Stimulated activated CD8-positive, alpha-beta memory T cell treated with anti-CD3 and anti-CD28 coated beads, Interleukin-7, amount 100 ng/mL, for 1 hour (primary cell): ENCODE measurements at places on chromosomes 3 and 15.

DNA sequence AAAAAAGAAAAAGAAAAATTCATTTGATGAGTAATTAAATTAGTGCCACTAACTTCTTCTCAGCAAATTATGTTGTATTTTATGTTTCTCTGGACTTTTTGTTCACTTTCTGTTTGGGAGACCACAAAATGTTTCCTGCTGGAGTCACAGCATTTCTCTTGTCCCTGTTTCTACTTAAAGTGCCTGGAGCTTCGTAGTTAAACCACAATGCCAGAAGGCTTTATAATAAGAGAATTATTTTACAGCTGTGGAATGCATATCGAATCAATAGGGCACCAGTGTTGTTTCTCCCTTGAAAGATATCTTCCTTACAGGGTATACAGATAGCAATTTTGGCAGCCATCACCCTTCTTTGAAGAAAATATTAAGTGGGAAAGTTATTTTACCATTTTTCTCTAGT, 3.2 kb downstream of the DTWD1 start:
- no peak for DNase-seq

DNA sequence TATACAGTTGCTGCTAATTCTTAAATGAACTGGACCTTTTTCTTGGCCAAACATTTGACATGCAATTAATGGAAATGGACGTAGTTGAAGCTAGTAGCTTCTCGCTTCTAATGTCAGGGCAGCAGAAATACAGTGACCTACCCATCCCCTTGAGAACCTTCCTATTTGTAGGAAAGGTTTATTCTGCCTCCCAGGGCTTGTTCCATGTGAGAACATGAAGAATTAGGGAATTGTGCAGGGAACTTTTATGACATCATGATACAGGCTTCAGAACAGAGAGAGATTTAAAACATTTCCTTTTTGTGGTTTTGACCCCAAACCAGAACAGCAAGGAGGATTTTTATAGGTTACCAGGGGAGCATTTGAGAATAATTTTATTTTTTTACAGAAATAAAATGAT, 406.6 kb upstream of the PPP2R3A start:
- no peak for DNase-seq

DNA sequence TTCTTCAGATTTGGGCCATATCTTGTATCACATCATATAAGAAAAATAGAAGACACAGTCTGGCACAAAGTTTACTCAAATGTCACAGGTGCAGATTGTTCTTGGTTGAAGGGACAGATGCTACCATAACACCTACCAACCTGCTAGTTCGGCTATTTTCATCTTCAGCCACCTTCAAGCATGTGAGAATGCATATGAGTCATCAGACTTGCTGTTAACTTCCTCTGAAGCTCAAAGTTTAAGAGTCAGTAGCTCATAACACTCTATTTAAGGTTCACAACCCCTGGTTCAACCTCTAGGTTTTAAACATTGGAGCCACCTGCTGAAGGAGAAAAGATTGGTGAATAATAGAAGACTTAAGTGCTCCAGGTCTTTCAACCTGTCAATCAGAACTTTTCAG, 522.8 kb downstream of the NLGN1 start:
- DNase-seq = no peak

DNA sequence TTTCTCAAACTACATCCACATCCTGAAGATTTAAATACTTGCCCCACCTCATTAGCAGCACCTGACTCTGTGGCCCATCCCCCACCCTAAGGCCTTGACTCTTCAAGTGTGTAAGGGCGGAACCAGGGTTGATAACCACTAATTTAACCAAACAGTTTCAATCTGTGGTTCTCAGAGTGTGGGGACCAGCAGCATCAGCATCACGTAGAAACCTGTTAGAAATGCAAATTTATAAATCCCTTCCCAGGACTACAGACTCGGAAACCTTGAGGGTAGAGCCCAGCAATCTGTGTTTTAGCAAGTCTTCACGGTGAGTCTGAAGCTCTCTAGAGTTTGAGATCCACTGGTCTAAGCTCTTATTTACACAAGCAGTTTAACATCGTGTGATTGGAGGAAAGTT, 12.4 kb downstream of the GNB4 start:
- DNase-seq = no peak

DNA sequence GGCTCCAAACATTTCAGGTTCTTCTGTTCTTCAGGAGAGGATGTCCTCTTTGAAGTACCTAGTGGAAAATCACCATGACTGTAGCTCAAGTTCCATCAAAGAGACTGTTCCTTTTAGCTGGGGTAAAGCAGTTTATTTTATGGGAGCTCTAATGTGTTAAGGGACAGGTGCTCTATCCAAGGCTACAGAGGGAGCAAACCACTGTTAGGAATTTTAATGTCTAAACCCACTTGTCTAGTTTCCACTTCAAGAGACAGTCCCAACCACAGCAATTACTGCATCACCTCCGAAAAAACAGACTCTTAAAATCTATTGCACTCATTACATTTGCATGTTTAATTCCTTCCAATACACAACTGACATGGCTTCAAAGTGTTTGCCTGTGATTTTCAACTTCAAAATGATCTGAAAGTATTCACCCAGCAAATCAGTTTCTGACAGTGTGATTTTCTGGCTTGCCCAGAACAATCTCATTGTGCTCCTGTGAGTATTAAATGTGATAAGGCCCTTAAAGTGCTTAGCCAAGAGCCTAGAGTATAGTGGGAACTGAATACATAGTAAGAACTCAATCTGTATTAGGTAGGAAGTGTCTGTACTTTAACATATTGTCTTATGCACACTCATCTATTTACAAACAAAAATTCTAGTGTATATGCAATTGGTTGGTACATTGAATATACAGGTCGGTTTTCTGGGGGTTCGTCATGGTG, 266.5 kb upstream of the CCDC54 start:
- DNase-seq = no peak

- DNase-seq = no peak
Measured at GRCh38 chr3:183500319-183500718, 55.2 kb downstream of the KLHL6 start.

DNA sequence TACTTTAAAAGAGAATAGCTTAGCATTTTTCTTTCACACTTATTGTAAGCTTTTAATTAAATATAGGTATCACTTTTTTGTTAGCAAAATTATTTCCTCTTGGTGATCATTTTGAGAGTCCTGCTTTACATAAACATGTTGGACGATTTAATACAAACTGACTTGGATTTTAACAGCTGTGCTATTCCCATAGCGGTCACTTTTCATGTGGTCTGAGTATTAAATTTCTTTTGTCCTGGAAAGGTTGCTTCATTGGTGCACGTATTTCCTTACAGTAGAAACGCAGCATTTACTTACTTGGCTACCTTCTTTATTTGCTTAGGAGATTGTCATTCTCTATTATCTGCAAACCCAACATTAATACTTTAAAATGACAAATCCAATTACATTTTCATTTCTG, 109.4 kb downstream of the ATG7 start:
- DNase-seq = no peak

DNA sequence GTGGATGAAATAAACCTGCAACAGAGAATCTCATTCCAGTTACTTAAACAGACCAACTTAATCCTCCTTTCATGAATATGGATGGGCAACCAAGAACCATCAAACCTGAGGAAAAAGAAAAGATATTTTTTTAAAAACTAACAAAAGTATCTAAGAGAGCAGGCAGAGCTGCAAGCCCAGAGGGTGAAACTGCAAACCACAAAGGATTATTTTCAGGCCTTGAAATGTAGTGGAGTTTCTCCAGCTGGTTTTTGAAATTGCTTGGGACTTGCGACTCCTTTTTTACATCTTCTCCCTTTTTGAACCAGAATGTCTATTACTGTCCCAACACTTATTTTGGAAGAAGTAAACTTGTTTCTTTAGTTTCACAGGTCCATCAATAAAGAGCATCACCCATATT, 87.4 kb downstream of the STAG1 start:
- no peak for DNase-seq

DNA sequence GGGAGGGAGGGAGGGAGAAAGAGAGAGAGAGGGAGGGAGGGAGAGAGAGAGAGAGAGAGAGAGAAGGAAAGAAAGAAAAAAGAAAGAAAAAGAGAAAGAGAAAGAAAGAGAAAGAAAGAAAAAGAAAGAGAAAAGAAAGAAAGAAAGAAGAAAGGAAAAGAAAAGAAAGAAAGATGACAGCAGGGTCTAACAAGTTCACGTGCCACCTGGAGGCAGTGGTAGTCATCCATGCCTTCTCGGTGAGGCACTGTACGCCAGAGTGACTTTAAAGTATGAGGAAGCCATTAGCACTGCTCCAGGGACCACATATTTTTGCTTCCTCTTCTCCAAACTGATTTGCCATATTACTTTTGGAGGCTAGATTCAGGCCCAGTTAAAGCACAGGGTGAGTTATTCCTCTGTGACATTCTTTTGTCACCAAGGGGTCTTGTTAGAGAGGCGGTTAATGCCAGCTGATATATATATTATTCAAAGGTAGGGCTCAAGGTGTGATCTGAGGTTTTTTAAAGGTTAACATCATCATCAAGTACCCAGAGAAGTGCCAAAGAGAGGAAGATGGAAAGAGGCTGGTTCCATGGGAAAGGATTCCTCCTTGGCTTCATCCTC, at the start of gene HTR3D:
TSS of gene HTR3D (plus strand) at position 556 of the 606 bp plus-strand sequence. CDS start at position 556, 0 bp downstream.
- DNase-seq = no peak

GRCh38 chr3:138397983-138398382, 36.4 kb upstream of the ESYT3 start:
- no peak for DNase-seq

DNA sequence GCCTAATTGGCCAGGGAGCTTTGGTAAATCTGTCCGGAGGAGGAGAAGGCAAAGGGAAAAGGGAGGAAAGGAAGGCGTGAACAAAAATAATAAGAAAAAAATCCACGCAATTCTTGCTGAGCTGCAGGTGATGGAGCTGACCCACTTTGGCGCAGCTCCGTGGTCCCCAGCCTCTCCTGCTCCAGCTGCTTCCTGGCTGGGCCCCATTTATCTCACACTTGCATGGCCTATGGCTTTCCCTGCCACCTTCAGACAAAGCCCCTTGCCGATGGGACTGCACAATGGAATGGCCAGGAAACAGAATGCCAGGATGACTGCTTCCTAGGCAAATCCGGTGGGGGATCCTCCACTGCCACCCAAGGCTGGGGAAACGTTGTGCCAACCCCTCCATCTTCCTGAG, 6.9 kb downstream of the INSYN1 start:
- no peak for DNase-seq

DNA sequence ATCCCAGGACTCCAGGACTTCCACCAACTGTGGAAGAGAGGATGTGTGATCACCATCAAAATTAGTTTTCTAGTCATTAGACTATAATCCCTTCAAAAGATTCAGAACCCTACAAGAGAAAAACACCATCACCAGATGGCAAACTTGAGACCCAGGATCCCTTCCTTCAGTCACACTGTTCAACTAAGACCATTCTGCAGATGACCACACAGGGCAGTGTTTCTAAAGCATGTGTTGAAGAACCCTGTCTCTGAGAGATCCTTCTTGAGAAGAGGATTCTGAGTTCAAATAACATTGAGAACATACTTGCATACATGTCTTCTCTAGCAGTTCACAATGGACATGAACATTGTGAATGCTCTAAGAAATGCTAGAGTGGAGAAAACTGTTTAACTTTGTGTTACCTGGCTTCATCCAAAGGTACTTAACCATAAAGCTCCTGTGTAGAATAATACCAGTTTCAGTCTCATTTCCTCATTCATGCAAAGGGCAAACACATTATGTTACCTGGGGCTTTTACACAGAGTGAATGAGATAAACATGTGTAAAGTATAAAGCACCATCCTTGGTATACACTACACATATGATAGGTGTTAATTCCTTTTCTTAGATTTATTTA, 2.4 kb upstream of the ADGRG7 start:
- DNase-seq = no peak

DNA sequence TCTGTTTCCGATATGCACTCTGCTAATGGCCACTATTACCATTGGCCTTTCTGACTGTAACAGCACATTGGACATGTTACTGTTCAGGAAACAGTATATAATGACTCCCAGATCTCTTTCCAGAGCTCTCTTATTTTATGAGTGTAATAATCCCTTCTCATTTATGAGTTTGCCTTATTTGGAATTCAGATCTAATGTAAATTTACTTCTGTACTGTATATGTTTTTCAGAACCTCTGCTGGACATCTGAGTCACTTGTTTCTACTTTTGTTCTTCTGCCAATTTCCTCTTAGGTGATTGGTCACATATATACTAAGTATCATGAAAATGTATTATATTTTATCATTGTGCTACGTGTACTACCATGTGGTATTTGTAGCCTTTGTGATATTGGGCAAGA, 30.5 kb downstream of the RSRC1 start:
- DNase-seq = no peak

DNA sequence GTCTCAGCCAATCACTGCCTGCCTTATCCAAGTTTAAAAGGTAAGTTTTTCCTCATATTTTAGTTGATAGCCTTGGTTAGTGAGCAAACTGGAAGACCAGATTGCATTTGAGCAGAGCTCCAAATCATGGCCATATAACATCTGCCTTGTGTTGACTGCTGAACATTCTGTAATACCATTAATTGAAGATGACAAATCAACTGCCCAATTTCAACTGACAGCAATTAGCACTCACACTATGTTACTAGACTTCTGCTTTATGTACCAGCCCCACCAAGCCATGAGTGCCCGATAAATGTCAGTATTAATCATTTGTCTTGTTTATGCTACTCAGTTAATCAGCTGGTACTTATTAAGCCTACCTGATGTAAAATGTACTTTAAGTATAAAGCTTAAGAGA, 83.1 kb downstream of the CGGBP1 start:
- no peak for DNase-seq

GRCh38 chr3:107913701-107914100, 177.1 kb downstream of the CD47 start:
- no peak for DNase-seq

DNA sequence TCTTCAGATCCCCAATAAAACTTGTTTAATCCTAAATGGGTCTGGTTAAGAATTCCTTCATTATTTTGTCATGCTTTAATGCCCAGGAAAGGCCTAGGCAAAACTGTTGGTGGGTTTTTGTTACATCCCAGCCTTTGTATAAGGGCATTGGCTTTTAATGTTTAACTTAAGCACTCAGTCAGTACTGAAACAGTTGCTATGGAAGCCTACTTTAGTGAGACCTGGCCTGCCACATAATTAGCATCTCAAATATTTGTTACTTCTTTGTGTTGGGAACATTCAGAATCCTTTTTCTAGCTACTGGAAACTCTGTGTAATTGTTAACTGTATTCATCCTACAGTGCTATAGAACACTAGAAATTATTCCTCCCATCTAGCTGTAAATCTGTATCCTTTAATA, 369.6 kb upstream of the ATP10A start:
- DNase-seq = no peak

DNA sequence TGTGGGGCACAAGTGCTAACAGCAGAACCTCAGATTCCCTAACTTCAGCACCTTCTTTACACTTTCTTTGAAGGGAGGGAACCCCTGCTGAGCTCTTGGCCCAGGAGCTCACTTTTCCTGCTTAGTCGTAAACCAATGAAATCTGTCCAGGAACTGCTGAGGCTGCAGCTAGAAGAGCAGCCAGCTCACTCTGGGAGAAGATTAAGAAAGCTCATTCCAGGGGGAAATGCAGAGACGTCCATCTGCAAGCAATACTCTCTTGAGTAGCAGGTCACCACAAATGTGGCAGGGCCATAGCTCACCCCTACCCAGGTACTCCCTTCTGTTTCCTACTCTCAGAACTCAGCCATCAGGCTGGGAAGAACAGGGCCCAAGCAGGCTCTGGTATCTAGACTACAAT, 103.3 kb downstream of the WDR76 start:
- no peak for DNase-seq
